ENCODE measurements at places on chromosomes 16 and 17. TPM values are rescaled to one million over a fixed set of nuclear protein-coding genes. Genes with fewer than 3 reads are reported as not detected.

- DNase-seq: no peak
Observed at GRCh38 chr16:7675628-7676027, 343.0 kb downstream of the RBFOX1 start.

GRCh38 chr17:57286399-57287105, 30.2 kb downstream of the MSI2 start:
- DNase-seq: no peak

The CHST4 gene
- total RNA-seq: not detected

DNA sequence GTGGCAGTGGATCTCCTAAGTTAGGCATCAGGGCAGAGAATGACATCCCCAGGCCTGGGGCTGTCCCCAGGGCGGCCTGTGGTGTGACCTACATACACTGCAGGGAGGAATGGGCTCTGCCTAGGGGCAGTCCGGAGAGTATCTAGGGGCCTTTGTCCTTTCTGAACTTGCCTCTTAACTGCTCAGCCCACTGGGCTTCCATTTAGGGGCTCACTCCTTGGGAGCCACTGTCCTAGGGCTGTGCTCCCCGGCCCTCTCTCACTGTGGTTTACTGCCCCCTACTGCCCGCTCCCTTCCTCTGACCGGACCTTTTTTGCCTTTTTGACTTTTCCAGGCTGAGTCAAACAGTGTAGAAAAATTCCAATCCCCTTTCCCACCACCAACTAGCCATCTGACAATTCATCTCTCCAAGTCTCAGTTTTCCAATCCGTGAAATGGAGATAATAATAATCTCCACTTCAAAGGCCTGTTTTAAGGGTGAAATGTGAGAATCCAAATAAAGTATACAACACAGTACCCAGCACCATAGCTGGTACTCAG, 66.8 kb downstream of the DNAH3 start:
- peak; percentile 65 for DNase-seq

DNA sequence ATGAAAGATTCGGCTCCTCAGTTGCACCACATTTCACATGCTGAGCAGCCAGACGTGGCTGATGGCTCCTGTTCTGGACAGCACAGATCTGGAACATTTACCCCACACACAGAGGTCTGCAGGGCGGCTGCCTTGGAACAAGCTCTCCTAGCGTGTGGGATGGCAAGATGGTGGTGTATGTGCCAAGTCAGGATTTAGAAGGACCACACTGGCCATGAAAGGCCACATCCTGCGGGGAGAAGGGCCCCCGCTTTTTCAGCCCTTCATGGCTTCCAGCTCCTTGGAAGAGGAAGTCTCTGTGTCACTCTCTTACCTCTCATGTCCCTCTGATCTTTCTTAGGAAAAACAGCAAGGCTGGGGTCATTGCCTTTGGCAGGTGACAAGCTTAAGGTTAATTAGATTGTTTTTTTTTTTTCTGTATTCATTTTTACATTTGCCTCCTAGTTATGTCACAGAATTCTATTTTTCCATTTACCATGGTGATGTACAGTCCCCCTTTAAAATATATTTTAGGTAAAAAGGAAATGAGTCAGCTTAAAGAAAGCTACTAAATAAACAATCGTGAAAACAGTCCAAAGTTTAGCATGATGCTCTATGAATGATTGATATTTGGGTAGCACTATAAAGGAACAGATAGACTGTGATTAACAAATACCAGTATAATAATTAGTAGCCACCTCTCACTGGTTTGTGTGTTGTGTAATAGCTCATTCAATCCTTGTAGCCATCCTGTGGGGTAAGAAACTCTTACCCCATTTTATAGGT, 396.6 kb downstream of the CPPED1 start:
- no peak for DNase-seq

DNA sequence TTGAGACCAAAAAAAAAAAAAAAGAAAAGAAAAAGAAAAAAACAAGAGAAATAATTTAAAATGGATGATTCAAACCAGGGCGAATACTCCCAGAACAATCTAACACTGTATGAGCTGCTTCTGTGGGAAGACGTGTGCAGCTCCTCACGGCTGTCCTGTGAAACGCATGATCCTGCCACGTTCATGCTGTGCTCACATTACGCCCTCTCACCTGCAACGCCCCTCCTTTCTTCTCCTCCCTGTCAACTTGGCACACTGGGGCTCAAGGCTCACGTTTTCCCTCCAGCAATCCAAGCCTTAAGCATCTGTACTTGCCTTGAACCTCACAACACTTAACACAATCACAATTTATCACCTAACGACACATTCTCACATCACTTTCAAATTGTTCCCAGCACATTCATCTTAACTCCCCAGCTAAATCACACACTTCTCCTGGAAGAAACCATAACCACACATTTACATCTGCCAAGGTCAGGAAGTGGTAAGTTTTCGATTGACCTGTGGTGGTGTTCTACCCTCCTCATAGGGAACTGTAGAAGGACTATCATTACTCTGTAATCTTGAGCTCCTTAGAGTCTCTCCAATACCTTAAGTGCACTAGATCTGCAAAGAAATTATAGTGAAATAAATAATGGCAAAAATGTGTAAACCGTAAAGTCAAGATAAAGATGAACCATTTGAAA, 29.1 kb downstream of the MBTPS1 start:
- no peak for DNase-seq

- DNase-seq: no peak
Observed at GRCh38 chr16:59121411-59122261, 387.5 kb upstream of the GOT2 start.

DNA sequence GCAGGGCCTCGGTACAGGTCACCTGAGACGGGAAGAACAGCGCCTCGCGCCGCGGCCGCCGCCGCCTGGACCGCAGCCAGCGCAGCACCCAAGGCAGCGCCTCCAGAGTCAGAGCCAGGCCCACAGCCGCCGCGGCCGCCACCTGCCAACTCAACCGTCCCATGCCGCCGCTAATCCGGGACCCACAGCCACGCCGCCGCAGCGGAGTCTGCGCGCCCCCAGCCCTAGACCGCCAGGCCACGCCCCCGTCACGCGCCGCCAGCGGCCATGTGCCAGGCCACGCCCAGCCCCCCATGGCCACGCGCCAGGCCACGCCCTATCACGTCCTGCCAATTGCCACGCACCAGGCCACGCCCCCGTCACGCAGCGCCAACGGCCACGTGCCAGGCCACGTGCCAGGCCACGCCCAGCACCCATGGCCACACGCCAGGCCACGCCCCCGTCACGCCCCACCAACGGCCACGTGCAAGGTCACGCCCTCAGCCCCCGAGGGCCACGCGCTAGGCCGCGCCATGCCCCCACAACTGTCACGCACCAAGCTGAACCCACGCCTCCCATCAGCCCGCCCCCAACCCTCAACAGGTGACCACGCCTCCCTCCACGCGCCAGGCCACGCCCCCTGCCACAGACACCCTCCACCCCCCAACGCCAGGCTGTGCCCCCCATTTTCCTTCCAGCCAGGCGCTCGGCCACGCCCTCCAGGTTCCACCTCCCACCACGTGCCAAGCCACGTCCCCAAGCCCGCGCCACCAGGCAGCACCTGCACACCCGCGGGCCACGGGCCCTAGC, at the start of gene PLD6:
TSS of gene PLD6 (minus strand) at position 210 of the 789 bp plus-strand sequence. CDS start at position 163, 47 bp downstream.
- peak; percentile 92 for DNase-seq

DNA sequence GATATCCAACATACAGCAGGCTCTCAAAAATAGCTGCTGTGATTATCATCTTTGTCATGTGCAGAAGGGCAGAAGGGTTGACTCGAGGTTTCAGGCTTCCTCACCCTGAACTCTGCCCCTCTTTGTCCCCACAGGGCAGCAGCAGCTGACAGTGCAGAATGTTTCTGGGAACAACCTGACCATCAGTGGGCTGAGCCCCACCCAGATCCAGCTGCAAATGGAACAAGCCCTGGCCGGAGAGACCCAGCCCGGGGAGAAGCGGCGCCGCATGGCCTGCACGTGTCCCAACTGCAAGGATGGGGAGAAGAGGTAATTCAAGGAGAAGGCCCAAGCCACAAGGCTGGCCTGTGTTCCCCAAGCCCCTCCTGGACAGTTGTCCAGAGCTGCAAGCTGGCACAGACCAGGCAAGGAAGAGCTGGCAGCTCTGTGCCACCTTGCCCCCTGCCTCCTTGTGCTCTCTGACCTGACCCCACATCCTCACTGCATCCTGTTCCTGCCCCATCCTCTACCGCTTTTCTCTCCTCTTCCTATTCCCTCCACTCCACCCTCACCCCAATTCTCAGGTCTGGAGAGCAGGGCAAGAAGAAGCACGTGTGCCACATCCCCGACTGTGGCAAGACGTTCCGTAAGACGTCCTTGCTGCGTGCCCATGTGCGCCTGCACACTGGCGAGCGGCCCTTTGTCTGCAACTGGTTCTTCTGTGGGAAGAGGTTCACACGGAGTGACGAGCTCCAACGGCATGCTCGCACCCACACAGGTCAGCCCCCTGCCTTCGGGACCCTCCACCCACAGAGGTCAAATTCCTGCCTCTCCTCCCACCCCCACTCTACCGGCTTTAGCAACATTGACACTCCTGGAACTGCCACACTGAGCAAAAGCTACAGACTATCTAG, 16.3 kb upstream of the PNPO start:
- no peak for DNase-seq

Measured in activated CD8-positive, alpha-beta T cell treated with anti-CD3 and anti-CD28 coated beads for 36 hours (primary cell).